ENCODE measurements at places on chromosomes 12 and 14.

- no peak for DNase-seq
- H3K4me1 ChIP-seq = peaks cover 2% of the 10 kb centered on the region
- H3K27ac ChIP-seq = no peak overlapping the region
- H3K27me3 ChIP-seq = peaks cover 66% of the 10 kb centered on the region
Observed at GRCh38 chr14:69573831-69574262, 824 bp downstream of the CCDC177 start.

DNA sequence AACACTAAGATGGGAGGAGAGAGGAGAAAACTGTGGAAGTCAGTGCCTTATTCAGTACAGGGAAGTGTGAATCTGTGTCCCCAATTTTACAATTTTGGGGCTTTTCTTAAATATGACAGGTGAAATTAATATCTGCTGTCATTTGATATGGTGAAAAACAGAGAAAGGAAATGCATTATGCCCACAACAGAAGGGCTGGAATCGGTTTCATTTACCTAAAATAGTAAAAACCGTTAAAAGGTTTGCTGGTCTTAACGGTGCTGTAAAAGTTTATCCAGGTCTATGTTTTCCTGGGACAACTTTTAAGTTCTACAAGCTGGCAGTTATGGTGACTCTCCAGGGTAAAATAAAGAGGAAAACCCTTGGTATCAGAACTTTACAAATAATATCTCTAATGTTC lies 310.8 kb downstream of the FUT8 start:
- H3K36me3 ChIP-seq = peaks cover 22% of the 10 kb centered on the region
- H3K27ac ChIP-seq = no peak overlapping the region
- no peak overlapping the region for H3K4me3 ChIP-seq
- H3K27me3 ChIP-seq = no peaks in the 10 kb centered on the region

- no peaks in the 10 kb centered on the region for H3K4me1 ChIP-seq
- no peak overlapping the region for H3K4me3 ChIP-seq
- H3K27ac ChIP-seq = no peak overlapping the region
Observed at GRCh38 chr12:105462831-105463230, 132.3 kb downstream of the C12orf75 start.

- no peaks in the 10 kb centered on the region for H3K36me3 ChIP-seq
- DNase-seq = peak; percentile 74
- peak overlapping the region; percentile 36 for H3K4me3 ChIP-seq
Observed at GRCh38 chr14:50082784-50083466, 33.4 kb downstream of the VCPKMT start.

GRCh38 chr12:115362339-115362976 lies 678.5 kb upstream of the TBX3 start:
- no peak overlapping the region for H3K27ac ChIP-seq
- H3K36me3 ChIP-seq = no peaks in the 10 kb centered on the region
- H3K4me1 ChIP-seq = no peaks in the 10 kb centered on the region
- no peak for DNase-seq

DNA sequence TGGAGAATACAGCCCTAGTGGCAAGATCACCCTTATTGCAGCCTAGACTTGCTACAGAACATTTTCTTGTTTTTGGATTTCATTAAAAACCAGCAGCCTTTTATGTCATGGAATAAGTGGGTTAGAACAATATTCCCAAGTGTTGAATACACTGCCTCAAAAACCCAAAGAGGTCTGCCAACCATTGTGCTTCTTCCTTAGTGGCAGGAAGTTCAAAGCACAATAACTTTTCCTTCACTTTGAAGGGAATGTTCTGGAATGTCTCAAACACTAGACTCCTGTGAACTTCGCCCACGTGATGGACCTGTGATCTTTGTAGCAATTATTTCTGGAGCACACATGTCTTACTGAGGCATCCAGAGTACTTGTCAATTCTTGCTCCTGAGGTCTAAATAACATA lies 8.5 kb downstream of the SLC17A8 start:
- H3K27ac ChIP-seq = no peak overlapping the region
- DNase-seq = no peak
- H3K4me1 ChIP-seq = no peaks in the 10 kb centered on the region
- H3K27me3 ChIP-seq = no peaks in the 10 kb centered on the region

GRCh38 chr12:91637789-91638624 lies 455.4 kb upstream of the DCN start:
- no peak overlapping the region for H3K27ac ChIP-seq
- no peaks in the 10 kb centered on the region for H3K36me3 ChIP-seq
- no peak overlapping the region for H3K4me3 ChIP-seq
- no peaks in the 10 kb centered on the region for H3K27me3 ChIP-seq
- no peaks in the 10 kb centered on the region for H3K4me1 ChIP-seq

- no peaks in the 10 kb centered on the region for H3K4me1 ChIP-seq
- H3K4me3 ChIP-seq = no peak overlapping the region
- no peak for DNase-seq
- no peak overlapping the region for H3K27ac ChIP-seq
Observed at GRCh38 chr12:5099591-5099990, 55.9 kb downstream of the KCNA5 start.

- no peaks in the 10 kb centered on the region for H3K36me3 ChIP-seq
- H3K27me3 ChIP-seq = no peaks in the 10 kb centered on the region
- H3K27ac ChIP-seq = no peak overlapping the region
- no peaks in the 10 kb centered on the region for H3K4me1 ChIP-seq
- no peak overlapping the region for H3K4me3 ChIP-seq
- no peak for DNase-seq
Observed at GRCh38 chr12:23209793-23210192, 584.8 kb downstream of the ETNK1 start.

GRCh38 chr14:24081739-24082211 lies 10.4 kb downstream of the CPNE6 start:
- no peaks in the 10 kb centered on the region for H3K27me3 ChIP-seq
- H3K27ac ChIP-seq = peak overlapping the region; percentile 43
- peaks cover 22% of the 10 kb centered on the region for H3K4me1 ChIP-seq
- no peaks in the 10 kb centered on the region for H3K36me3 ChIP-seq
- DNase-seq = no peak

GRCh38 chr12:78115889-78116288 lies 285.2 kb downstream of the NAV3 start:
- H3K27ac ChIP-seq = no peak overlapping the region
- H3K4me1 ChIP-seq = no peaks in the 10 kb centered on the region
- DNase-seq = no peak
- no peaks in the 10 kb centered on the region for H3K36me3 ChIP-seq

GRCh38 chr14:23562822-23563472 lies 4.6 kb downstream of the AP1G2 start:
- no peak overlapping the region for H3K27ac ChIP-seq
- H3K36me3 ChIP-seq = peaks cover 21% of the 10 kb centered on the region

- DNase-seq = no peak
- H3K36me3 ChIP-seq = peaks cover 3% of the 10 kb centered on the region
- H3K27ac ChIP-seq = no peak overlapping the region
- H3K4me3 ChIP-seq = no peak overlapping the region
Observed at GRCh38 chr12:108819920-108820706, 37.3 kb downstream of the SSH1 start.

- no peaks in the 10 kb centered on the region for H3K4me1 ChIP-seq
- no peaks in the 10 kb centered on the region for H3K36me3 ChIP-seq
- H3K27me3 ChIP-seq = peaks cover 2% of the 10 kb centered on the region
- no peak overlapping the region for H3K4me3 ChIP-seq
- no peak overlapping the region for H3K27ac ChIP-seq
Observed at GRCh38 chr12:95804291-95804690, 13.7 kb upstream of the NTN4 start.

DNA sequence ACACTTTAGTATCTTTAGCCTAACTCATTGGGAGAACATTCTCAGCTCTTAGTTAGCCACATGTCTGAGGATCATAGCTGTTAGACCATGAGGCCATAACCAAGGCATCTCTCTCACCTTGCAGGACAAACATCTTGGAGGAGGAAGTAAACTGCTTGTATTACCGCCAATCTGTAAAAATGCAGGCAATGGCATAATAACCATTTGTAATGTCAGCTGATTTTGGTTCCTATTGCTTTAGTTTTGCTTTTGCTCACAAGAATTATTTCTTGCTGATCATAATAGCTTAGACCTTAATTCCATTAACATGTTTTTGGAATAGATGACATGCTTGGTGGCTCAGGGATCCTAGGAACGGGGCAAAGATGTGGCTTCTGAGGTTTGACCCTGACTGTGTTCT lies 16.4 kb upstream of the GSG1 start:
- H3K27me3 ChIP-seq = no peaks in the 10 kb centered on the region
- no peak overlapping the region for H3K27ac ChIP-seq

DNA sequence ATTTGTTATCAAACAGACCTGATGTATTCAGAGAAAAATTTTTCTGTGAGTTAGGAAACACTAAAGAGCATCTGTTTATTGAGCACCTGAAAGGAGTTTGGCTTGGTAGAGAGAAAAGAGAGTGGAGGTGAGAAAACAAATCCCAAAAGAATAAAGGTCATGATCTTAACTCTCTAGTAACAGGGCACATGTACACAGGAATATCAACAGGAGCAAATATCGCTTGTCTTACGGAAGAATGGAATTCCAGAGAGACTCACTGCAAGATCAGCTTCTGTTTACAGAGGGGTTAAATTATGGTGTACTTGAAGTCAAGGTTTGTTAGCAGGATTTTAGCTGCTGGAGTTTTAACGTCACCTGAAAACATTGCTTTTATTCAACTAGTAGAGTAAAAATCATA lies 78.8 kb downstream of the SPPL3 start:
- no peaks in the 10 kb centered on the region for H3K27me3 ChIP-seq
- no peaks in the 10 kb centered on the region for H3K36me3 ChIP-seq
- no peak overlapping the region for H3K4me3 ChIP-seq
- peaks cover 2% of the 10 kb centered on the region for H3K4me1 ChIP-seq

DNA sequence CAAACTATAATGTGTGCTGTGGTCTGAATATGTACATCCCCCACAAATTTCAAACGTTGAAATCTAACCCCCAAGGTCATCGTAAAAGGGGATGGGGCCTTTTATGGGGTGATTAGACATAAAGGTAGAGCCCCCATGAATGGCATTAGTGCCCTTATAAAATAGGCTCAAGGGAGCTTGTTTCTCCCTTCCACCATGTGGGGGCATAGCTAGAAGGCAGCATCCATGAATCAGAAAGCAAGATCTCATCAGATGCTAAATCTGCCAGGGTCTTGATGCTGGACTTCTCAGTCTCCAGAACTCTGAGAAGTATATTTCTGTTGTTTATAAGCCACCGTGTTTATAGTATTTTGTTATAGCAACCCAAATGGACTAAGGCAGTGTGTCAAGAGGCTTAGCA lies 33.4 kb upstream of the IGF1 start:
- peaks cover 4% of the 10 kb centered on the region for H3K27me3 ChIP-seq
- DNase-seq = no peak
- no peaks in the 10 kb centered on the region for H3K4me1 ChIP-seq
- no peak overlapping the region for H3K4me3 ChIP-seq

DNA sequence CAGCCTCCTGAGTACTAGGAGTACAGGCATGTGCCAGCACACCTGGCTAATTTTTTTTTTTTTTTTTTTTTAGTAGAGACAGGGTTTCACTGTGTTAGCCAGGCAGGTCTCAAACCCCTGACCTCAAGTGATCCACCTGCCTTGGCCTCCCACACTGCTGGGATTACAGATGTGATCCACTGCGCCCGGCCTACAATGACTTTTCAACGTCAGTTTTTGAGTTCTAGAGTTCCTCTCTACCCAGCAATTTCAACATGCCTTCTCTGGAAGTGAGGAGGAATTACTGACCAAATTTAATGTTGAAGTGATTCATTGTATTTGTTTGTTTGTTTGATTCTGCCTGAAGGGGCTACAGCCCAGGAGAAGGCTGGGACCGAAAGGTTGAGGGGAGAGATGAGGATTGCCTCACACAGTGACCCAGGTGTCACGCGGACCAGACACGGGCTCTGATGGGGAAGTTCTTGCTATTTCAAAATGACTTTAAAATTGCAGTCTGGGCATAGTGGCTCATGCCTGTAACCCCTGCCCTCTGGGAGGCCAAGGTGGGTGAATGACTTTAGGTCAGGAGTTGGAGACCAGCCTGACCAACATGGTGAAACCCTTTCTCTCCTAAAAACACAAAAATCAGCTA lies 8.6 kb upstream of the DENR start:
- H3K36me3 ChIP-seq = no peaks in the 10 kb centered on the region
- no peak for DNase-seq
- no peak overlapping the region for H3K4me3 ChIP-seq
- H3K27ac ChIP-seq = no peak overlapping the region
- peaks cover 3% of the 10 kb centered on the region for H3K27me3 ChIP-seq

- H3K36me3 ChIP-seq = peaks cover 27% of the 10 kb centered on the region
- no peaks in the 10 kb centered on the region for H3K27me3 ChIP-seq
Observed at GRCh38 chr14:31194661-31195060, 12.9 kb downstream of the HECTD1 start.

DNA sequence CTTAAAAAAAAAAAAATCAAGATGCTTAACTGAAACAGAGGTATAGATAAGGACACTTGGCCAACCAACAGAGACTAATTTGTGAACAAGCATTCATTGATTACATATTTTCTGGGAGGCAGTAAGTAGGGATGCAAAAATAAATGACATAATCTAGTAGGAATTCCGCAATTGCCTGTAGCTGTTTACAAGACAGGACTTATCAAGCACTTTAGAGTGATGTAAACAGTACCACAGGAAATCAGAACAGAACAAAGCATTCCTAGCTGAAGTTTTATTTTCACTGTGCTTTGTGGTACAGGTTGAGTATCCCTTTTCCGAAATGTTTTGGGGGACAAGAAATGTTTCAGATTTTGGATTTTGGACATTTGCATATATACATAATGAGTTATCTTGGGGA lies 68.2 kb upstream of the FGD4 start:
- no peak for DNase-seq
- no peaks in the 10 kb centered on the region for H3K36me3 ChIP-seq
- no peak overlapping the region for H3K4me3 ChIP-seq
- no peaks in the 10 kb centered on the region for H3K27me3 ChIP-seq
- H3K4me1 ChIP-seq = no peaks in the 10 kb centered on the region
- no peak overlapping the region for H3K27ac ChIP-seq

- H3K27ac ChIP-seq = no peak overlapping the region
- no peak for DNase-seq
- H3K27me3 ChIP-seq = peaks cover 16% of the 10 kb centered on the region
- H3K36me3 ChIP-seq = no peaks in the 10 kb centered on the region
Observed at GRCh38 chr12:5022465-5023061, 21.1 kb upstream of the KCNA5 start.

GRCh38 chr12:55092579-55092978 lies 33.6 kb upstream of the OR9K2 start:
- no peak overlapping the region for H3K27ac ChIP-seq
- no peaks in the 10 kb centered on the region for H3K4me1 ChIP-seq
- H3K27me3 ChIP-seq = no peaks in the 10 kb centered on the region
- DNase-seq = no peak

DNA sequence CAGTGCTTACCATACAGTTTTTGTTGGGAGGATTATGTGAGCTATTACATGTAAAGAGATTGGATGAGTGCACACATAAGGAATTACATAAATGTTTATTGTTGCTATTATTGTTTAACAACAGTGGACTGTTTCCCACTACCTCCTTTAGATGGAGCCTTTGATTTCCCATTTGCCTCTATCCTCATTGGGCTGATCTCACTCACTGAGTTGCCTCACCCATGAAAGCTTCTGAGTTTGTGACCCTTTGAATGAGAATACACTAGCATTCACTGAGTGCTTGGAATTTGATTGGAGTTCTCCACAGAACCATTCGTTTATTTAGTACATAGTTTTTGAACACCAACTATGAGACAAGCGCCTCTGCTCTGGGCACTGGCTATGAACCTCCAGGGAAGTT lies 121.0 kb downstream of the HELB start:
- DNase-seq = no peak
- no peaks in the 10 kb centered on the region for H3K36me3 ChIP-seq
- no peaks in the 10 kb centered on the region for H3K27me3 ChIP-seq
- no peaks in the 10 kb centered on the region for H3K4me1 ChIP-seq
- no peak overlapping the region for H3K27ac ChIP-seq

GRCh38 chr12:124556896-124557501 lies 10.4 kb downstream of the NCOR2 start:
- H3K27me3 ChIP-seq = no peaks in the 10 kb centered on the region
- DNase-seq = no peak
- no peak overlapping the region for H3K4me3 ChIP-seq
- no peak overlapping the region for H3K27ac ChIP-seq
- peaks cover 39% of the 10 kb centered on the region for H3K4me1 ChIP-seq
- H3K36me3 ChIP-seq = peaks cover 7% of the 10 kb centered on the region
